Neuronal stem cell (in vitro differentiated cells): ENCODE measurements at places on chromosomes 7 and 10.

DNA sequence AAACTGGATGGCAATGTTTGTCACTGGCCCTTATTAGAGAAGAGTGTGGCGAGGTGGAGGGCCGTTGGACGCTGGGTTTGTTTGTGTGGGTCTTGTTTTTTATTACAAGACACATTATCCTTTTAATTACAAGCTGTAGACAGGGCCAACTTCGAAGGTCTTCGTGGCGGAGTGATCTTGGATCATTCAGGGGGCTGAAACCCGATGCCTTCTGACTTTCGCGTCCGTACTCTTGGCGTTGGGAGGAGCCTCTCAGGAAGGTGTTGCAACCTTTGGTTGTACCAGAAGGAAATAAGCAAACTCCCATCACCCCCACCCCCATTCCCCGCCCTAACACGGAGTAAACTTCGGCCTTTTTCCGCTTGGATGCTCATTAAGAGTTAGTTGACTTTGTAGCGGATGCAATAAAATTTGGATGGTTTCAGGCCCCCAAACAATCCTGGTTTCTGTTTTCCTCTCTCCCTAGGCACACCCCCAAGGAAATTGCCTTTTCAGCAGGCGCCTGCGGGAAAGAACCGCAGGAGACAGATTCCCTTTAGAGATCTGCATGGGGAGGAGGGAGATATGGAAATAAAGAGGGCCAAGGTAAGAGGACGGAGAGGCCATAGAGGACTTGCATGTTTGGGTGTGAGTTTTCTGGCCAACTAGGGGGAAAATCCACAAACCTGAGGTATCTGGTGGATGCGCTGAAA, 294.5 kb upstream of the NFE2L3 start:
- no peak for DNase-seq

GRCh38 chr7:105764506-105764905, 111.9 kb downstream of the ATXN7L1 start:
- DNase-seq = no peak

GRCh38 chr7:134740376-134740775, 39.1 kb upstream of the CALD1 start:
- no peak for DNase-seq

DNA sequence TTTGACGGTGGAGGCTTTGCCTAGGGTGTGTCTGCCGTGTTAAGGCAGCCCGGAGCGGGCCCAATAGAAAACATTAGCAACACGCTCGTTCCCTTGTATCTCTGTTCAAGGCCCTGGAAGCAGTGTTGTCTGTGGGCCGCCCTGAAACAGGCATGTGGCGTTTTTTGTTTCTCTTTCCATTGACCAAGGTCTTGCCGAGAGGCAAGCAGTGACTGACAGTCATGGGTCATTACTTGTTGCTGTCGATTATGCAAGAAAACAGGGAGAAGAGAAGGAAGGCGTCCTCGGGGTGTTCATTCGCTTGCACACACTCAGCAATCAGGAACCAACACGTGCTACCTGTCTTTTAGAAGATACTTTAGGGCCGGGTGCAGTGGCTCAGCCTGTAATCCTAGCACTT, 92.5 kb downstream of the EZH2 start:
- DNase-seq = no peak

DNA sequence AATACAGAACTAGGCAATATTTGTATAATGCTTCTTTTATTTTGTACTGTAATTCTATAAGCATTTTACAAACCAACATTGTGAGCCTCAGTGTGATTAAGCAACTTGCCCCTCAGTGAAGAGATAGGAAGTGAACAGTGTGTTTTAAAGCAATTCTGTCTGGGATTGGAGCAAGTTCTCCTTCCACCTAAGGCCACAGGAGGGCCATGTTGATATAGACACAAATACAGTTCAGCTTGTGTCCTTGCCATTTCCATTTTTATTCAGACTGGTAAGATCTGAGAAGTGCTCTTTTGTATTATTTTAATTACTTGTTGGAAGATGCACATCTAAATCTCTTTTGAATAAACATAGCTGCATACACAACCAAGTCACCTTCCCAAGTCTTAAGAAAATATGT, 416.3 kb upstream of the COBL start:
- DNase-seq = no peak

DNA sequence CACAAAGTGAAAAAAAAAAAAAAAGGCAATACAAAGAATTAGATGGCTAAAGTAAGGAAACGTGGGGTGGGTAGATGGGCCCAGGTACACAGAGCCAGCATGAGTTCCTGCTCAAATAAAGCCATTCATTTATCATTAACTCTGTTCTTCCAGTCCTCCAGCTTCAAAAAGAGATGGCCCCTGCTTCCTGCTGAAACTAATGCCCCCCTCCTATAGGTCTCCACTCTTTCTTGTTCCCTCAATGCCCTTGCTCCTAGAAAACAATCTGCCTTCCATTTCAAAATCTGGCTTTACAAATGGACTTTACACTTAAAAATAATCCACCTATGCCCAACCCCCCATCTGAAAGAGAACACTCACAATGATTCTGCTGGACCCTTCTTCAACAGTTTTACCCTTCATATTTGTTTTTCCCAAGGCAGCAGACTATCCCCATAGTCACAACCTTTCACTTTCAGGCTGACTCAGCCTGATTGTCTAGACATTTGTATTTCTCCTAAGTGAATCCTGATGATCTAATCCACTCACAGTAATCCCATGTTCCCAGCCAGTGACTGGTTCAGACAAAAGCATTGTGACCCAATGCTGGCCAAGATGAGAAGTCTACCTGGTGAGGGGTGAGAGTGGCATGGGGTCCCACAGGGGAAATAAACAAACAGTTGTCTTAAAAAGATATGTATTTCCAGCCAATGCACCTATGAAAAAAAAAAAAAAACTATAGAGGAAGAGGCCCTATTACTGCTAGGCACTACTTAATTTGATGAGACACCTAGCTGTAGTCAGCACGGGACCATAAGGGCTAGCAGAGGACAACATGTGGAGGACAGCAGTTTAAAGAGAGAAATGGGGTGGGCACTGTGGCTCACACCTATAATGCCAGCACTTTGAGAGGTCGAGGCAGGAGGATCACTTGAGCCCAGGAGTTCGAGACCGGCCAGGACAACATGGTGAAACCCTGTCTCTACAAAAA, 74.6 kb upstream of the GRID1 start:
- no peak for DNase-seq

DNA sequence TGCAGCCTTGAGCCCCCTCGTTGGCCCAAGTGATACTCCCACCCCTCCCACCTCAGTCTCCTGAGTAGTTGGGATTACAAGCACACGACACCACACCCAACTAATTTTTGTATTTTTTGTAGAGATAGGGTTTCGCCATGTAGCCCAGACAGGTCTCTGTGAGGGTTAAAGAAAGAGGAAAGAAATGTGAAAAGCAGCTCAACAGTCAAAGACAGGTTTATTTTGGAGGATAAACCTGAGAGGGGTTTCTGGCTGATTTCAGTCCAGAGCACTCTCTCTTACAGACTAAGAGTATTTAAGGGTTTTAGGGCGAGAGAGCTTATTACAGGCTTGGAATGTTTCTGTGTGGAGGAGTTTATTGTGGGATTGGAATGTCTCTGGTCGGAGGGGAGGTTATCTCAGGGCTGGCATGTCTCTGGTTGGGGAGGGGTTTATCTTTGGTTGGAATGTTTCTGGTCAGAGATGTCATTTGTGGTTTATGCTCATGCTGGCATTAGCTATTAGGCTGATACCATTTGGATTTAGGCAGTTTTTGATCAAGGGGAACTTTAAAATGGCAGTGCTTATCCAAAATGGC, 26.1 kb upstream of the SNX10 start:
- no peak for DNase-seq

GRCh38 chr7:71735961-71736556, 604.1 kb downstream of the GALNT17 start:
- DNase-seq = peak; percentile 82

- DNase-seq = no peak
Observed at GRCh38 chr7:89757910-89758309, 396.4 kb upstream of the STEAP1 start.

DNA sequence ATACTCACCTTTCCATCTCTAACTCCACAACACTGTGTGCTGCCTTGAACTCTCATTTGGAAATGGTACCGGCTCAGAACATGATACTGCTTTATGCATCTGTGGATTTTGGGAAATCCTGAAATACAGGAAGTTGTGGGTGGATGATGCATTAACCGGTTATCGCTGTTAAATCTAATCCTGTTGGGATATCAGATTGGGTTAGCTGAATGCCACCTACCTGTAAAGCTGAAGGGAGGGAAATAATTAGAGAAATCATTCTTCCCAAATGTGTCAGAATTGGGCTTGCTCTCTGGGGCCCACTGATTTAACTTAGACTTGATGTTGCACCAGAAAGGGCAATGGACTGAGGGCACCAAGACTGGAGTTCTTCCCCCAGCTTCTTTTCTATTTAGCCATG, 54.0 kb downstream of the CH25H start:
- DNase-seq = no peak

GRCh38 chr10:31745612-31746376, 182.8 kb downstream of the ARHGAP12 start:
- DNase-seq = no peak

- no peak for DNase-seq
Observed at GRCh38 chr10:72026278-72027111, 61.9 kb downstream of the SPOCK2 start.

DNA sequence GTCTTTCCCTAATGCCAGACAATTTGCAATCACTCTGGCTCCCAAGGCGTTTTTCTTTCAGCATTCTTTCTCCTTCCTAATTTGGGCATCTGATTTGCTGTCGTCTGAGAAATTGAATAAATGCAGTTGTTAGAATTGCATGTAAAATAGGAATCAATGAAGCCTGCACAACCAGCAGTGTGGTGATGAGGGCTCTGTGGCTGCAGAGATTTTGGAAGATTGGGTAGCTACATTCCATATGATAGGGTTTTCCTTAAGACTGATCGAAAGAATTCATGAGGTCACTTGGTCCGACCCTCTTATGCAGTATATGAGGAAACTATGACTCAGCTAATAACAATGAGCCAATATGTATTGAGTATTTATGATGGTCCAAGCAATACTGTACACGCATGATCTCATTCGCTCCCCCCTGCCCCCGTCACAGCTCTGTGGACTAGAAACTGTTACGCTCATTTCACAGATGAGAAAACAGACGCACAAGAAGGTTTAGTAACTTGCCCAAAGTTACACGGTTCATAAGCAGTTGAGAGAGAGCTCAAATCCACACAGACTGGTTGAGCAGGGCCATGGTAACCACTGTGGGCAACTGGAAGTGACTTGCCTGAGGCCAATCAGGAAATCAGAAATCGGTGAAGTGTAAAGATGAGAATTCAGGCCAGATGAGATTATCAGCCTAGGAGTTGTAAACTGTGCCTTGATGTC, 527.2 kb downstream of the GATA3 start:
- DNase-seq = no peak

- peak; percentile 33 for DNase-seq
Observed at GRCh38 chr7:42192851-42193461, 44.1 kb downstream of the GLI3 start.

GRCh38 chr7:92602352-92603088, 12.3 kb upstream of the FAM133B start:
- DNase-seq = no peak

DNA sequence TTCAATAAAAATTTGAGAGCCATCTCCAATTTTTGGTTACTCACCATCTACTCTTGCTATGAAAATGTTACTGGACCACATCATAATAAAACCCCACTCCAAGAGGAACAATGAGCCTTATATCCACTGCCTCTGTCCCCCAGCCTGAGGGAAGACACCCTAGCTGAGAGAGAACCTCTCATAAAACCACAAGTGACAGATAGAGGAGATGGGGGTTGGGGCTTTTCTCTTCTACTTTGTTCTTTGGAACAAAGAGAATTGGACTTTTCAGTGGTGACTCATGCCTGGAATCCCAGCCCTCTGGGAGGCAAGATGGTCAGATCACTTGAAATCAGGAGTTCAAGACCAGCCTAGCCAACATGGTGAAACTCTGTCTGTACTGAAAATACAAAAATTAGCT, 27.6 kb upstream of the TAS2R16 start:
- no peak for DNase-seq

GRCh38 chr10:36469585-36469984, 655.8 kb upstream of the ANKRD30A start:
- DNase-seq = no peak

DNA sequence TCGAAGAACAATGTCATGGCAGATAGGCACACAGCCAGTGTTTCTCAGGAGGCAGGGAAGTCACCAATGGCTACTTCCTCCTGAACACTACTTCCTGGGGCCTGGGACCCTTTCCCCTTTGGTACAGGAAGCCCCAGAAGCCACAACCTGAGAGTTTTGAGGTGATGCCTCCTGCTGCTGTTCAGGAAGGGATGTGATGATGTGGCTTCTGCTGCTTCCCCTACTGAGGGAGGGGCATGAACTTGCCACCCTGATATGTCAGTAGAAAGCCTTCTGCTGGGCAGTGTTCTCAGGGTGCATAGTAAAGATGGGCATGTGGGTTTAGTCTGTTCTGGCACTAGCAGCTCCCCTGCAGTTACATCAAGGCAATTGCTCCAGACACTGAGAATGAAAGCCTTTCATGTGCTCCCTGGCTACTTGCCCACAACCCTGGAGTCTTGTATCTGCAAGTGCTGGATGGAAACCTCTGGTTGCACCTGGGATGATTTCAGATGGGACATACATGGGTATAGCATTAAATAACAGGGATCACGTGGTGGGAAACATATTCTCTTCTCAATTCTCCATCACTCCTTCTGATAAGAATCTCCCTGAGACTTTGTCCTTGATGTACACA, 69.3 kb downstream of the ADRA2A start:
- no peak for DNase-seq

- DNase-seq = no peak
Observed at GRCh38 chr10:17833656-17834055, 24.5 kb downstream of the MRC1 start.
